ENCODE measurements at places on chromosomes 11 and 22.

GRCh38 chr11:69499918-69500284 lies 18.4 kb downstream of the LINC01488 start:
- DNase-seq: no peak

DNA sequence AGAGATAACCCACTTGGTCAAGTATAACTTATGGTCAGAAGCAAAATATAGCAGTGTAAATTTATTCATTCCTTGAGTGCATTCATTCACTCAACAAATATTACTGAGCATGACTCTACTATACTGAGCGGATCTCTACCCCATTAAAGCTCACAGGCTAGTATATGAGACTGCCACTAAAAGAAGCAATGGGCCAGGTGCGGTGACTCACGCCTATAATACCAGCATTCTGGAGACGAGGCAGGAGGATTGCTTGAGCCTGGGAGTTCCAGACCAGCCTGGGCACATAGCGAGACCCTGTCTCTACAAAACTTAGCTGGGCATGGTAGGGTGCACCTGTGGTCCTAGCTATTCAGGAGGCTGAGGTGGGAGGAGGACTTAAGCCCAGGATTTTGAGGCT lies 197.6 kb upstream of the BLID start:
- no peak for DNase-seq

DNA sequence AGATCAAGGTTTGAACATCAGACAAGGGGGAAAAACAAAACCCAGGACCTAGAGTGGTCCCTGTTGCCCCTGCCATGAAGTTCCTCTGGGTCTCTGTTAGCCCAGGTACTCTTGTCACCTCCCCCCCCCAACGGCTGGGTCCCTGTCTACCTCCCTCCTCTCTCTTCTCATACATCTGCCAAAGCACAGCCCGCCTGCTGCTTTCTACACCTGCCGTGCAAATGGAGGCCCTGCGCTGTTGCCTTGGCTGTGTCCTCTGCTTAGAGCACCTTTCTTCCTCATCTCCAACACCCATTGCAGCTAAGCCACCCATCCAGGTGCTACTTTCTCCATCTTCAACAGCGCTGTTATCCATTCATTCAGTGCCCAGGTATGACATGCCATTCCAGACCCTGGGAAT lies 99.2 kb downstream of the TP53I11 start:
- no peak for DNase-seq

GRCh38 chr11:126282361-126282735 lies 545 bp upstream of the TIRAP start:
- peak; percentile 40 for DNase-seq

- DNase-seq: no peak
Observed at GRCh38 chr22:19117111-19117512, 5.1 kb downstream of the DGCR2 start.
